CD4-positive, alpha-beta T cell treated with Interleukin-4 for 1 hour (primary cell): ENCODE measurements at places on chromosomes 16 and 17.

- peak; percentile 1 for DNase-seq
These were observed 81.5 kb downstream of the CA4 start for GRCh38 chr17:60231234-60231633.

DNA sequence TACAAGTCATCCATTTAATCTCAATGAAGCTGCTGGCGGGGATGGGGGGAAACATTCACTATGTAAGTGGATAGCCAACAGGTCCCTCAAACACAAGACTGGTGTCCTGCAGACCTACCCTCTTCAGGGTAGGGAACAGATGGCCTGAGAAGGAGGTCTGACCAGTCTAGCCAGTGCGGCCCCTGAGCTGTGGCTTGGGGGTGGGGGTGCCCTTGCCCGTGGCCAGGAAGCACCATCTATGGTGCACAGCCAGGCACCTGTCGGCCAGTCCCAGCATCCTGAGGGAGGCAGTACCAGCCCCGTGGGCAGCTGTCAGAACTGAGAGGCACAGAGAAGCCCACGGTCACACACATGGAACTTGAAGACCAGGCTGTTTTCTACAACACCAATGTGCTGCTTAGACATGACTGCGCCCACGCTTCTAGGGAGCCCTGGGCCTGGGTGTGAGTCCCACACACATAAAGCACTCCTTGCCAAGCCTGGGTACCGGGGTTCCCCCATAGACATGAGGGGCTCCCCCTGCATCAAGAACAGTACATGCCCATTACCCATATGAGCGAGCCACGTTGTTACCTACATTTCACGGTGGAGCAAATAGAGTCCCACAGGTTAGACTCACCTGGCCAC is 40.9 kb downstream of the RMI2 start:
- DNase-seq, result no peak

DNA sequence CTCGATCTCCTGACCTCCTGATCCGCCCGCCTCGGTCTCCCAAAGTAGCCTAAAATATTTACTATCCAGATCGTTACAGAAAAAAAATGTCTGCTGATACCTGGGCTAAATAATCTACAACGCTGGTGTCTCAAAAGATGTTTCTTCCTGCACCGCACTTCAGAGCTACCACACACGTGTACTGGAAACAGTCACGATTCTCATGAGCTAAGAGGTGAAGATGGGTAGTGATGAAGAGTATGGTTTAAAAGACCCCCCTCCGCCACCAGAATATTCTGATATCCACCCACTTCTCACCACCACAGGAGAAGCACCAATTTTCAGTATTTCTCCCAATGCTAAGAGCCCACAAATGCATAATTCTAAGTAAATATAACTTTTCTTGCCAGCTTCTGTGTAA is 50.2 kb downstream of the SMG6 start:
- no peak for DNase-seq

- DNase-seq, result no peak
These were observed 118.5 kb upstream of the ZFHX3 start for GRCh38 chr16:73166441-73166851.

DNA sequence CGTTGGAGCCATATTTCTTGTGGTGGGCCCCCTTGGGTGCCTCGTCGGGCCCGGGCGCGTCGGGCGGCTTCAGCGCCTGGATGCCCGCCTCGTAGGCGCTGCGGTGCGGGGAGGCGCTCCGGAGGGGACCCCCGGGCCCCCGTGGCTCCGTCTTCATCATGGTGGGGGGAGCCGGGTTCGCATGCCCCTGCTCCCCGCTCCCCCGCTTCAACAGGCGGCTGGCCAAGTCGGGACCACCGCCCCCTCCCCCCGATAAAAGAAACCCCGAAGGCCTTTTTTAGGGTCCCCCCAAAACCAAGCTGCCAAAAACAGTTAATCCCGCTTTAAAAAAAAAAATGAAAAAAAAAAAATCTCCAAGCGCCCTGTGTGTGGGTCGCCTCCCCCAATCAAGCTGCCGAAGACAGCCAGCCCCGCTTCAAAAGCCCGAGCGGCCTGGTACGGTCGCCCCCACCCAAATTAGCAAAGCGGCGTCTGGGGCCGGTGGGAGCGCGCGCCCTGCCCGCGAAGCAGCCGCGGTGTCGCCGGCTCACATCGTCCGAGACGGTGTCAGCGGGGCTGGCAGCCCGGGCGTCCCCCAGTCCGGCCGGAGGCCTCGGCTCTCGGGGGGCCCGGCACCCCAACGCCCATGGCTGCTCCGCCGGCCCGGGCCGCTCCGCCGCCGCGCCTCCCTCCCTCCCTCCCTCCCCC is at the start of gene PPP1R9B:
PPP1R9B (minus strand) TSS at position 324 of the 687 bp plus-strand sequence; CDS start at position 160, 164 bp downstream.
- DNase-seq, result no peak

DNA sequence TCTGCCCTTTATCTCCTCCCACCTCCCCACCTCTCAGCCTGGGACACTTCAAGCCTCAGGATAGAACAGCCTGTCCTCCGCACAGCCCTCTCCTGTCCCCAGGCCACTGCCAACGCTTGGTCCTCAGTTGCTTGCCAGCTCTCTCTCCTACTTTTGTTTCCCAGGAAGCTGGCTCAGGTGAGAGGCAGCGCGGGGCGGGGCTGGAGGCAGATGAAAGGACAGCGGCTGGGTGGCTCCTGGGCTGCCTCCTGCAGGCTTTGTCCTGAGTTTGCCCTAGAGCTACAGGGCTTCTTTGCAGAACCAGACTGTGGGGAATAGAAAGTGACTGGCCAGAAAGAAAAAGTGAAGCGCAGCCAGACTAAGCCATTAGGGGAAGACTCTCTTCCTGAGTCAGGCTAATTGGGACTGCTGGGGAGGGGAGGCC is 48.2 kb upstream of the CDC42EP4 start:
- no peak for DNase-seq

DNA sequence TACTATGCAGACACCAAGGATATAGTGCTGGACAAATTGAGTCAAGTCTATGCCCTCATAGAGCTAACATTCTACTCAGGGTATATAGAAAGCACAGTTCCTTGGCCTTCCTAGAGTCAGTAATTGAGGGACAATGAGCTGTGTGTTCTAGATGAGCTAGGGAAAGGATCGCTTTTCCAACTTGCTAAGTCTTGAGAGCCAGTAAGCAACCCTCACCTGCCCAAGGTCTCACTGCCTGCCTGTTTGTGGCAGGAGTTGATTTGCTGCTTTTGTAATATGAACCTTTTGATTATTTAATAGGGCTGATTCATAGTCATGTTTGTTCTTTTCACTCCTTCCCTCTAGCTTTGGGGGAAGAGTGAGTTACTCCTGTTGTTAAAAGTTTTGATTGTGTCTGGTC is 6.5 kb downstream of the DDX42 start:
- DNase-seq, result no peak

DNA sequence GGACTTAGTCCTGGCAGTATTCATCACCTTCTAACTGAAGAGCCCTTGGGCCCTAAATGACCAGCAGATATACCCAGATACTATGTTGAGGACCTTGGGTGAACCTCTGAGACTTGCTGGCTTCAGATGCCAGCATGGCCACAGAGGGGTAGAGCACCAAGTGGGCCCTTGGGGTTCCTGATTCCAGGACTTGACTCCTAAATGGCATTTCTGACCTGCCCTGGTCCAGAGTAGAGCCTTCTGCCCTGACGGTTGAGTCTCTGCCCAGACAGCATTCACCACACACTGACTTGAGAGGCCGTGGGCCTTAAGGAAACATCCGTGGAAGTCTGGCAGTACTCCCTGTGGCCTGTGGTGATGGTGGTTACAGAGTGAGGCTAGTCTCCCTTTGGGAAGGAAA is 2.8 kb upstream of the APPBP2 start:
- no peak for DNase-seq
